Ascending aorta (tissue), 2 donors: ENCODE measurements at places on chromosomes 6 and 20.
A peak's percentile ranks its signal among the peaks of the same experiment; 100 is the strongest.

DNA sequence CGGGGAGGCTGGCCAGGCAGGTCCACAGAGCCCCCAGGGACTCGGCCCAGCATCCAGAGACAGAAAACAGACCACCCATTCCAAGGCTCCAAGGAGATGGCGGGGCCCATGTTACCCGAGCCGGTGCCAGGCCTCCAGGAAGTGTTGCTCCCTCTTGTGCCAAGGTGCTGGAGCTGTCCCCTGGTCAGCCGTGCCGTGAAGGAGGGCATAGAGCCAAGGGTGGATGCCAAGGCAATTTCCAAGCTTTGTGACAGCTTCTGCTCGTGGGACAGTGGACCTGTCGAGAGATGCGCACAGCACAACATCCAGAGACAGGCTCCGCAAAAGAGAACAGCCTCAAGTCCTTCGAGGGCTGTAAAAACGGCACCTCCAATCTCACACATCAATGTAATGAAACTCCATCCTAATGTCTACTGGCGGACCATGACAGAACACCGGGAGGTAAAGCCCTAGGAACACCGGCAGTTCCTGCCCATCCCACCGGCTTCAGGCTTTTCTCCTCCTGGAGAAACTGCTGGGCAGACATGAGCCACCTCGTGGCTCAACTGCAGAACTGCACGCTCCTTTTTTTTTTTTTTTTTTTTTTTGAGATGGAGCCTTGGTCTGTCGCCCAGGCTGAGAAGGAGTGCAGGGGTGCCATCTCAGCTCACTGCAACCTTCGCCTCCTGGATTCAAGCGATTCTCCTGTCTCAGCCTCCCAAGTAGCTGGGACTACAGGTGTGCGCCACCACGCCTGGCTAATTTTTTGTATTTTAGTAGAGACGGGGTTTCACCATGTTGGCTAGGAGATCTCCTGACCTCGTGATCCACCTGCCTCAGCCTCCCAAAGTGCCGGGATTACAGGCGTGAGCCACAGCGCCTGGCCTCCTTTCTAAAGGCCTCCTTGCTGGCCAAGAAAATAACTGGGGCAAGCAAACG is 30.9 kb upstream of the AVP start:
- DNase-seq: no peak

GRCh38 chr20:40703975-40704530 is 15.0 kb upstream of the MAFB start:
- no peak for DNase-seq

- DNase-seq: no peak
Measured at GRCh38 chr6:161073930-161074329, 82.4 kb downstream of the MAP3K4 start.

DNA sequence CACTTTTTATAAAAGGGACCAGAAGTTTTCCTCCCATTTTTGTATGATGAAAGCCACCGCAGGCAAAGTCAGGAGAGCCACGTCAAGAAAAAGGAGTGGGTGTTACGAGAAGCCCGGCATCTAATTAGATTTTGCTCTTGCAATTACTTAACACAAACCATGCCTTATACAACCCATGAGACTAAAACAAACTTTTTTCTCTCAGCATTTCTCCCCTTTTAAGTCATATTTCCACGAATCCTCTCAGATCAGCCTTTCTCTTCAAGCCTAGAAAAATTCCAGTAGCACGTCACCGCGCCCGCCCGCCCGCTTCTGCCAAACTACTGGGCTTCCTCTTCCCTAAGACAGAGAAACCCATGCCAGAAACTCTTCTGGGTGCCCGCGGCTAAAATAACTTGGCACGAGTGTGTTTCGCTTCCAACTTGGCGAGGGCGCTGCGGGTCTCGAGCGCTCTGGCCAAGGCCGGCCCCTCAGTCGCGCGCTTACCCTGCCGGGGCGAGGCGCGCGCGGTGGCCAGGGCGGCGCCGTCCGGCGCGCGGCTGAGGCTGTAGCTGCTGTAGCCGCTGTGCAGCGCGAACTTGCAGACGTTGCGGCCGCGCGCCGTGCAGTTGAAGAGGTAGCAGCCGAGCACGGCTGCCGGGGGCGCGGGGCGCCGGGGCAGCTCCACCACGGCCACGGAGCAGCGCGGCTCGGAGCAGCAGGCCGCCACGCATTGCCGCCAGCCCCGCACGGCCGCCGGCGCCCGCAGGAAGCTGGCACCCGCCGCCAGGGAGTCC is 1.0 kb downstream of the LRP11 start:
- peak; percentile 86 for DNase-seq

DNA sequence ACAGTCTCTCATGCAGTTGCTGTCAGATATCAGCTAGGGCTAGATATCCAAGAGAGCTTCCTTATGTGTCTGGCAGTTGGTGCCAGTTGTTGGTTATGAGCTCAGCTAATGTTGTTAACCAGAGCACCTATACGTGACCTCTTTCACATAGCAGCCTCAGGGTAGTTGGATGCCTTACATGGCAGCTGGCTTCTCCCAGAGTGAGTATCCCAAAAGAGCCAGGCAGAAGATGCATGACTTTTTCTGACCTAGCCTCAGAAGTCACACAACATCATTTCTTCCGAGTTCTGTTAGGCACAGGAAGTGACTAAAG is 175.7 kb downstream of the VEGFA start:
- no peak for DNase-seq
